ENCODE measurements at places on chromosomes 1 and 21.

GRCh38 chr1:98849969-98850636 is 154.6 kb downstream of the PLPPR5 start:
- DNase-seq = no peak

- no peak for DNase-seq
Observed at GRCh38 chr1:85447006-85447943, 17.7 kb downstream of the DDAH1 start.

- DNase-seq = no peak
Observed at GRCh38 chr21:43311301-43311817, 115.6 kb downstream of the SIK1 start.

- peak; percentile 59 for DNase-seq
Observed at GRCh38 chr1:25810341-25811299, 9.1 kb upstream of the MTFR1L start.

GRCh38 chr1:33060579-33061083 is 20.3 kb upstream of the AZIN2 start:
- DNase-seq = peak; percentile 71

- DNase-seq = no peak
Observed at GRCh38 chr1:181018901-181019681, 3.6 kb downstream of the STX6 start.

DNA sequence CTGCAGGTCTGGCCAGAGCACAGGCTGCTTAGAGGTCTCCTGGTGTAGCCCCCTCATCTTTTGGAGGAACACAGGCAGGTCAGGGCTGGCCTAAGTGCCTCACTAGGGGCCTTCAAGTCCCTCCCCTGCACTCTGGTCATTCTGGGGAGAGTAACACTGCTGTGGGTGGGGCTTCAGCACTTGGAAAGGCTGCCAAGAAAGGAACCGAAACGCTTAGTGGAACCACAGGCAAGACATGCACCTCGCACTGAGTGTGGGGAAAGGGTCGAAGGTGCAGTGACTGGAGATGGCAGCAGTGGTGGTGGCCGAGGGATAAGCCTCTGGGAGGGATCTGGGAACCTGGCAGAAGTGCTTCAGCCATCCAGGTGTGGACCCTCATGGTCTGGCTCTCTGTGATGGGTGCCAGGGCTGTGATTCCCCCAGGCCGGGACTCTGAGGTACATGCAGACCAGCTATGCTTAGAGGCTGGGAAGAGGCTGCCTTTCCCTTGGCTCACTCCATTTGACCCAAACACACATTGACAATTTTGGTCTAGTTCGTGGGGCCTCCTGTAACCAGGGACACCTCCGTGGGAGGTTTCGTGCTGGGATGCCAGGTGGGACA is 182.9 kb upstream of the CSF3R start:
- DNase-seq = no peak

DNA sequence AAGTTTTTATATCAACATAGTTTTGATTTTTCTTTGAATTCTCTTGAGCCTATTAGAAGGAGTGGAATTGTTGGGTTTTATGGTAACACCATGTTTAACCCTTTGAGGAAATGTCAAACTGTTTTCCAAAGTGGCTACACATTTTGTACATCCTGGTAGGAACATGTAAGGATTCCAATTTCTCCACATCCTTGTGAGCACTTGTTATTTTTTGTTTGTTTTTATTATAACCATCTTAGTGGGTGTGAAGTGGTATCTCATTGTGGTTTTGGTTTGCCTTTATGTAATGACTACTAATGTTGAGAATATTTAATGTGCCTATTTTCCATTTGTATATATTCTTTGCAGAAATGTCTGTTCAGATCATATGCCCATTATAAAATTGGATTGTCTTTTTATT is 120.5 kb downstream of the FGGY start:
- no peak for DNase-seq
